ENCODE measurements at places on chromosomes 3 and 15.

DNA sequence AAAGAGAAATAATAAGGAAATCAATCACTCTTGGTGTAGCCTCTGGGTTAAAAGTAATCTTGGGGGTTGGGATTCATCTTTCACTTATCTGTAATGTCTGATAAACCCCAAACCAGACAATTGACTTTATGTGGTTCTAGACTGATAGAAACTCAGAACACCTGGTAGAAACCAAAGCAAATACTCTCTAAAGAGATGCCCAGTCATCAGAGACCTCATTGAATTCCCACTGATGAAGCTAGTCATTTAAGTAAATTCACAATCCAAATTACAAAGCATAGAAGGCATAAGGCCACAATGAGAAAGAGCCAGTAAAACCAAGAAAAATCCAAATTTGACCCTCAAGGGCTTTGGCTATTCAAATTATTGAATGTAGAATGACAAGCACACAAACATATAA lies 250.6 kb downstream of the MBNL1 start:
- DNase-seq = no peak

DNA sequence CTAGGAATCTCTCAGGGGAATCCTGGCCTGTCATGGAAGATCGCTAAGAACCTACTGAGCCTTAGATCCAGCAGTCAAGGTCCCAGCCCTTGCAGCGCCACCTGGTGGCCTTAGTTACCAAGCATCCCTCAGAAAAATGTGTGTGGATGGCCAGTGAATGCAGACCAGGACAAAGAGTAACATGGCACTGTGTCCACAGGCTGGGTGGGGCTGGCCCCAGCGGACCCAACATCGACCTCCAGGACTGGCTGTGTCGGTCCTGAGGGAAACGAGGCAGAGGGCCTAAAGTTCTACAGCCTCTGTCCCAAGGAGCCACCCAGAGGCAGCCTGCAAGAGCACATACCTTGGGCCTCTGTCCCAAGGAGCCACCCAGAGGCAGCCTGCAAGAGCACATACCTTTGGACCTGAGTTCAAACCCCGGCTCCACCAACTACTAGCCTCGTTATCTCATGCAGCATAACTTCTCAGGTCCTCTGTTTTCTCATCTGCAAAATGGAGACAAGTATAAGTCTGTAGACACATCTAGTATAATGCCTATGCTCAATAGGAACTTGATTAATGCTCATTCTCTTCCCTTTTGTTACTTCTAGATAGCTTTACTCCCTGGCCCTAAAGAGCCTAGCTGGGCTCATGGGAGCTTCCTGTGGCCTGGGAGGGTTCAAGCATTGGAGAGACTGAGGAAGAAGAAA lies 57.5 kb upstream of the HERC1 start:
- DNase-seq = peak; percentile 88

DNA sequence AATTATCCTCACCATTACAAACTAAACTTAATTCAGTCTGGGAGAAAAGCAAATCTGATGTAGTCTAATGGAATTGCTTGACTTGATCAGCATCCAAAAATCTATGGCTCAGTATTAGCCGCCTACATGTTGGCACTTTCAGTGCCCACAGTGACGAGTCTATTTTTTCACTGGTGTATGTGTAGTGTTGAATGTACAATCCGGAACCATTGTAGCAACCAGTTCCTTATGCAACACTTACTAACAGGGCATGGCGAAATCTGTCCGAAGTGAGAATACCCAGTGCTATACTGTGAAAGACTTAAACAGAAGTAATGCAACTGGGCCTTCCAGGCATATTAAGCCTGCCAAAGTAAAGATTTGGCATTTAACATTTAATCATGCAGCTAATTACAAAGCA lies 18.6 kb downstream of the LRRN1 start:
- no peak for DNase-seq

DNA sequence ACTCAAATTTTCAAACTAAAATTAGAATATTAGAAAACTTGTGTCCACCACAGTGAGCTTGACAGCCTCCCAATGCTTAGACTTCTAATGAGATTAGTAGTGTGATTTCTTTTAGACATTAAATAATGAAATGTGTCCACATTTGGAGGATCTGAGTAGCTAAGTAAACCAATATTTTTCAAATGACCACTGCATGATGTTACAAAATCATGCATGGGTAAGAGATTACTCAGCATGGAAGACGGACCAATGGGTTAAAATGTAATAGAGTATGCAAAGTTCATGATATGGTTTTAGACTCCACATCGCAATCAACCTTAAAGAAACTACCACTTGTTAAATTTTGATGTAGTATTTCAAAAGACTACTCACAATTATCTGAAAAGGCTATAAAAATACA lies 130.6 kb downstream of the IMPG2 start:
- DNase-seq = no peak

- no peak for DNase-seq
These were observed 980 bp downstream of the DALRD3 start for GRCh38 chr3:49017229-49017970.

- no peak for DNase-seq
These were observed 167.4 kb downstream of the GAP43 start for GRCh38 chr3:115790759-115791158.

- no peak for DNase-seq
These were observed 157.5 kb upstream of the SLC24A5 start for GRCh38 chr15:47963265-47963664.

GRCh38 chr3:159632851-159633250 lies 355.8 kb upstream of the IL12A start:
- DNase-seq = no peak

GRCh38 chr3:126550488-126551051 lies 8.2 kb downstream of the C3orf22 start:
- DNase-seq = no peak

- DNase-seq = no peak
These were observed 536.9 kb downstream of the ZIC1 start for GRCh38 chr3:147945968-147946519.

GRCh38 chr3:194306109-194306686 lies 44.9 kb downstream of the CPN2 start:
- DNase-seq = no peak

GRCh38 chr3:112721231-112721630 lies 80.3 kb upstream of the CCDC80 start:
- no peak for DNase-seq

DNA sequence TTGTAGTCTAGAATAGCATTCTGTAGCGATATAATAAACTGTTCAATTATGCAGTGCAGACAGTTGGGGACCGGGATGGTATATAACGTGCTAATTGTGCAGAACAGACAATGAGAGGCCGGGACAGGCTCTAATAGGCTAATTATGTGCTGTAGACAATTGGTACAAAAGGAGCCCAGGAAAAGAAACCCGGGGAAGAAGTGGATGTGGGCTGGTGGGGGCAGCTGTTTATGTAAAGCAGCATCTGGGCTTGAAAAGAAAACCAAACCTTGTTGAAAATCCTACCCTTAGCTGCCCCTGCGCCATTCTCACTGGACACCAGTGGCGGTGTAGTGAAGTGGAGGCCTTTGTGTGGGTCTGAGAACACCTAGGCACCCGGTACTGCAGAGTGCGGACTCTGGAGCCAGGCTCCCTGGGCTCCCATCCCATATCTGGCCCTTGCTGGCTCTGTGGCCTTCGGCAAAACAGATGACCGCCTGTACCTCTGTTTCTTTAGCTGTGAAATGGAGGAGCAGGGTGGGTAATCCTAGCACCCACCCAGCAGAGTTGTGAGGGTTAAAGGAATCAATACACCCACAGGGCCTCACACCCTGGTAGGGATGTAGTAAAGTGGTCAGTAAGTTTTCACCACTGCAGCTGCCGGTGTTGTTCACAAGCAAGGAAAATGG lies 51.5 kb downstream of the CMTM6 start:
- DNase-seq = no peak

DNA sequence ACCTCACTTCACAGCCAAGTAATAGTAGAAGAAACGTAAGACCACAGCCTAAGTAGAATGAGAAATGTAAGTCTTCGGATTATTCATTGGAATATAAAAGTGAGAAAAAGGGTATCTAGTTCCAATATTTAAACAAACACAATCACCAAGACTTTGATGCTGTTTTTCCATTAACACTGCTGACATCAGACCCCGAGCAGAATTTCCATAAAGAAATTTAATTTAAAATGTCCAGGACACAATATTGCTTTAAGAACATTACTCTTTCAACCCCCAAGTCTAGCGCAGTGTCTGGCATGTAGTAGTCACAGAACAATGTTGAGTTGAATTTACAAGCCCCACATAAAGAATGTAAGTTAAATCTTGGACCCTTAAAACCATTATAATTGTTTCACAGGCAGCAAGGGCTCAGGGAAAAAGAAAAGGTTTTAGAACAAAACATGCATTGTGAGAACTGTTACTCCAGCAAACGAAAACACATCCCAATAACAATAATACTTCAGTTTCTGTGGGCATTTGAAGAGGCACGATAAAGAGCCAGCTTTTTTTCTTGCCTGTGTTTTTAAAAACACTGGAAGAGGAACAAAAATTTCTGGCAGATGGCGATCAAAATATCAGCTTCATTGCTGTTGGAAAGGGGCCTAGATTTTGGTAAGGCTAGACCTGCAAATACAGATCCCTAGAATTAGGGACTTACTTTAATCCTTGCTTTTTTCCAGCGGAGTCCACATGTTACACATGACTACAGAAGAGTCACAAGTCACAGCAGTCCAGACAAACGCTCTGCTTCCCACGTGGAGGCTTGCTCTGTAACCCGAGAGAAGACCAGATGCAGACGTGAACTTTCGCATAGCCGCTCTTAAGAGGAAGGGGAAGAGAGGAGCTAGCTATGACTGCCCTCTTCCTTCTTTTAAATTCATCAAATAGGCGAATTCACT lies 77.9 kb upstream of the IGSF10 start:
- DNase-seq = no peak

- no peak for DNase-seq
These were observed 330.6 kb upstream of the MCTP2 start for GRCh38 chr15:93900476-93901400.

DNA sequence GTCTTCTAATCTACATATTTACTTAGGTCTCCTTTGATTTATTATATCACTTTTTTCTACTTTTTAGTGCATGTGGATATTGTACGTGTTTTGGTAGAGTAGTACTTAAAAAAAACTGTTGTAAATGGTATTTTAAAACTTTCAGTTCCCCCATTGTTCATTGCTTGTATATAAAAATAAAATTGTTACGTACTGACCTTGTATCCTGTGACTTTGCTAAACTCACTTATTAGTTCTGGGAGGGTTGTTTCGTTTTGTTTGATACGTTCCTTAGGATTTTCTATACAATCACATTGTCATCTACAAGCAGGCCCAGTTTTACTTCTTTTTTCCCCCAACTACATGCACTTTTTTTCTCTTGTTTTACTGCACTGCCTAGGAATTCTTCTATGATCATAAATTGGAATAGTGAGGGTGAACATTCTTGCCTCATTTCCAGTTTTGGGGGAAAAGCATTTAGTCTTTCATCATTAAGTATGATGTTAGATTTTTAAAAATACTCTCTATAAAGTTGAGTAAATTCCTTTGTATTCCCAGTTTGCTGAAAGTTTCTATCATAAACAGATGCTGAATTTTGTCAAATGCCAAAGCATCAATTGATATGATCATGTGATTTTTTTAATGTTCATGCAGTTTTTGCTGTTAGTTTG lies 33.5 kb upstream of the ACKR4 start:
- DNase-seq = no peak

DNA sequence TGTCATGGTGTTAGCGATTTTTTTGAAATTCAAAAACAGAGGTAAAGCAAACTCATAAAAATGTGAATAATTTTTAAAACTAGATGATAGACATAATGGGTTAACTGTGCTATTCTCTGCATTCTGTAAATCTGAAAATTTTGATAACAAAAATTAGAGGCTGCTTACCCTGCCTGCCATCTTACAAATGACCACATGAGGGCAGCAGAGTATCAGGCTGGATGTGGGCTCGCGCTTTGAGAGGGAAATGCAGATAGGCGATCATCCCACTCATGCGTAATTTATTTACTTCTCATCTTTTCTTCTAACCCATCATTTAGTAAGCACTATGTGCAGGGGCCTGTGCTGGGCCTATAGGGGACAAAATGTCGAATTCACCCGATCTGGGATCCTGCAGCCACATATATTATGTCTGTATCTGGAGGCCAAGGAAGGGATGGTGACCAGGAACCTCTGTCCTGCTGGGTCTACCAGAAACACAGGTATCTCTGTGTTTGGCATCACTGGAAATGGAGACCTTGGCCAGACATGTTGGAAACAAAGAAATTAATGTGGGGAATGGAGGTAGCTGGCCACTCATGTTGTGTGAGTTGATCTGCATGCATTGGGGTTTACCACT lies 7.8 kb upstream of the RAD18 start:
- peak; percentile 75 for DNase-seq

GRCh38 chr3:116863822-116864589 lies 154.4 kb downstream of the TUSC7 start:
- no peak for DNase-seq

DNA sequence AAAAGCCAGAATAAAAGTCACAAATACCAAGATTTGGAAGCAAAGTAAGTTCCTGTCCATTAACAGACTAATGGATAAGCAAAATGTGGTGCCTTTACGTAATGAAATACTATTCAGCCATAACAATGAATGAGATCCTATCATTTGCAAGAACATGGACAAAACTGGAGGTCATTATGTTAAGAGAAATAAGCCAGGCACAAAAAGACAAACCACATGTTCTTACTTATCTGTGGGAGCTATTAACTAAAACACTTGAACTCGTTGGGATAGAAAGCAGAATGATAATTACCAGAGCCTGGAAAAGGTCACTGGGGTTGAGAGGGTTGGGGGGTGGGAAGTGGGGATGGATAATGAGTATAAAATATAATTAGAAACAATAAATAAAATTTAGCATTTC lies 1015.9 kb downstream of the OTOL1 start:
- no peak for DNase-seq

DNA sequence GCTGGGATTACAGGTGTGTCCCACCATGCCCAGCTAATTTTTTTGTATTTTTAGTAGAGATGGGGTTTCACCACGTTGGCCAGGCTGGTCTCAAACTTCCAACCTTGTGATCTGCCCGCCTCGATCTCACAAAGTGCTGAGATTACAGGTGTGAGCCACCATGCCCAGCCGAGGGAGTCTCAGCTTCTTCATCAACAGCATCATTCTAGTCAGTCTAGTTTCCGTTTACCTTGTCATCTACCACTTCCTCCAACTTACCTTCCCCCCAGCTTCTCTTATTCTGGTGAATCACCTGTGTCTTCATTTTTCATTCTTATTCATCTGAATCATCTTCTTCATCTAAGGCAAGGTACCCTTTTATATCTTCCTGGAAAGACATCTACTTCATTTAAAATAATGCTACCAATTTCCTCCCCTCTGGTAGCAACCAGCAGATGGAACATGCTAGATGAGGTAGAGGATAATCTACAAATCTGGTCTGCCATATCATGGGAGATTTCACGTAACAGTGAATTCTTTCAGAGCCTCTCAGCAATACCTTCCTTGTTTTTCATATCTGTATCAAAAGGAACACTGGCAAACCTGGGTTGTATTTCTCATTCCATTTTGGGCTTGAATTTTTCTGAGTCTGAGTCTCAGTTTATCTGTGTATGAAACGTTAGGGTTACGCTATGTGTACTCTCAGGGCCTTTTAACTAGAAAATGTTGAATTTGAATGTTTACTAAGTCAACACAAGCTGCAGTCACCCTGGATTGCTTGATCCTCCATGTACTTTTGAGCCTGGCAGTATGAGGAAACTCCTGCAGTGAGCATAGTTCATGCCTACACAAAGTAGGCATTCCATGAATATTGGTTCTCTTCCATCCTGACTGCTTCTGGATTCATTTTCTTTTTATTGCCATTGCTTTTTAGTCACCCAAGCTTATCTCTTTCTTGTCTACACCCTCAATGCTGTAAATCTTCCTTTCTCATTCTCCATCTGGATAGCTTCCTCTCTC lies 16.8 kb downstream of the LPP start:
- no peak for DNase-seq

- DNase-seq = no peak
These were observed 110.3 kb downstream of the TOP2B start for GRCh38 chr3:25554376-25554775.

- DNase-seq = no peak
These were observed 207.7 kb downstream of the SOX2 start for GRCh38 chr3:181919375-181919774.

All from hematopoietic multipotent progenitor cell treated with erythropoietin and hydrocortisone succinate and interleukin-3 and kit ligand, for 15 days (in vitro differentiated cells).